Mucosa of descending colon (tissue), 3 donors: ENCODE measurements at places on chromosomes 11 and 22. TPM values are rescaled to one million over a fixed set of nuclear protein-coding genes. Genes with fewer than 3 reads are reported as not detected.

FGF4 gene
- total RNA-seq = not detected

ANO1 gene
- total RNA-seq = 11.8 TPM

MS4A3 gene
- total RNA-seq = not detected

CD248 gene
- total RNA-seq = 28.5 TPM

SYCE3 gene
- total RNA-seq = not detected

RIBC2 gene
- total RNA-seq = 2.6 TPM

AIFM3 gene
- 181 TPM for total RNA-seq

C11orf86 gene
- total RNA-seq = 51.5 TPM

ART5 gene
- total RNA-seq = not detected
